ENCODE measurements at places on chromosomes 5 and 9.

GRCh38 chr5:5126444-5126843 lies 13.7 kb upstream of the ADAMTS16 start:
- no peak for DNase-seq

GRCh38 chr9:127742435-127743088 lies 7.5 kb upstream of the TOR2A start:
- DNase-seq: no peak

GRCh38 chr5:121273833-121274433 lies 577.7 kb upstream of the FTMT start:
- no peak for DNase-seq

GRCh38 chr9:69204326-69204725 lies 30.2 kb downstream of the TJP2 start:
- no peak for DNase-seq

- no peak for DNase-seq
Observed at GRCh38 chr5:65305913-65306312, 175.8 kb downstream of the ADAMTS6 start.

DNA sequence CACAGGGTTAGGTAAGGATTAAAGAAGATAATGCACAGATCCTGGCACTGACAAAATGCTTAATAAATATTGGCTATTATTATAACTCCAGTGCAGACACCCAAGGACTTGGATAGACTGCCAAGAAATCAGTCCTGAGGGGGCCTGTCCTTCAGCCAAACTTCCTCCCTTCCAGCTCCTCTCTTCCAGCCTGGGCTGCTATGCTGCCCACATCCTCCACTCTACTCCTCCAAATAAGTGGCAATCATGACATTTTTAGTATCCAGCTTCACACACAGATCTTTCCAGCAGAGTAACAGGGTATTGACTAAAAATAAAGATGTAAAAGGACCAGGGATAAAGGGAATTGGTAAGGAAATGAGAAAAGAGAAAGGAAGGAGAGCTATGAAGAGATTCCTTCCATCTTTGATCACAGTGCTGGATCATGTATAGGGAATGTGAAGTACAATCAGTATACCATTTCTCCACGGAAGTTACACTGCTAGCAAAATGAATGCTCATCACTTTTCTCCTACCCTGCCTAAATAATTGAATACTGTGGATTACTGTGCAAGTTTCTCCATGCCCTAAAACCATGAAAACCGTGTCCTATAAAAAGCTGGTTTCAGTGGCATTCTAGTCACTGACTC lies 136.0 kb upstream of the OSMR start:
- no peak for DNase-seq

GRCh38 chr5:135710045-135710675 lies 124.3 kb upstream of the SLC25A48 start:
- DNase-seq: no peak

Data from stimulated activated naive CD8-positive, alpha-beta T cell treated with anti-CD3 and anti-CD28 coated beads, Interleukin-15, amount 100 ng/mL, for 72 hours (primary cell).